ENCODE measurements at places on chromosomes 2 and 18. TPM values are rescaled to one million over a fixed set of nuclear protein-coding genes. Genes with fewer than 3 reads are reported as not detected.
A peak's percentile ranks its signal among the peaks of the same experiment; 100 is the strongest.

Gene KCNG2
- total RNA-seq: not detected

GRCh38 chr18:77199707-77200106, 49.9 kb upstream of the GALR1 start:
- DNase-seq: no peak

Gene RNF181
- 85.3 TPM for total RNA-seq

GRCh38 chr2:181675254-181675653, 5.1 kb downstream of the NEUROD1 start:
- DNase-seq: no peak

Gene ANKRD29
- total RNA-seq: 6.4 TPM

Gene MOGAT1
- total RNA-seq: 0.46 TPM

Gene NCKAP5
- total RNA-seq: 6.0 TPM

Gene PIEZO2
- not detected for total RNA-seq

DNA sequence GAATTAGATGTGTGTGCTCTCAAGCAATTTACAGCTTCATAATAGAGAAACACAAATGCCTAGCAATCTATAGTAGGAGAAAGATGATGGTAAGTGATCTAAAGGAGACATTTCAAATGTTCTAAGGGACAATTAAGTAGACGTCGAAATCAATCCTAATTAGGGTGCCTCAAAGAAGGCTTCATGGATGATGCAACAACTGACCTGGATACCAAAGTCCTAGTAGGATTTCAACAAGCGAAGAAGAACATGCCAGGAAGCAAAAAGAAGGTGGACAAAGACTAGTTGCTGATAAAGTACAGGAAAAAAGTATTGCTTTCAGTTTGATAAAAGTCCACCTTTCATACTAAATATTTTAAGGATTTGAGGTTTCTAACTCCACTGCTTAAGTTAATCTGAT, 12.5 kb downstream of the FIGN start:
- DNase-seq: no peak

Gene RTTN
- 11.5 TPM for total RNA-seq

DNA sequence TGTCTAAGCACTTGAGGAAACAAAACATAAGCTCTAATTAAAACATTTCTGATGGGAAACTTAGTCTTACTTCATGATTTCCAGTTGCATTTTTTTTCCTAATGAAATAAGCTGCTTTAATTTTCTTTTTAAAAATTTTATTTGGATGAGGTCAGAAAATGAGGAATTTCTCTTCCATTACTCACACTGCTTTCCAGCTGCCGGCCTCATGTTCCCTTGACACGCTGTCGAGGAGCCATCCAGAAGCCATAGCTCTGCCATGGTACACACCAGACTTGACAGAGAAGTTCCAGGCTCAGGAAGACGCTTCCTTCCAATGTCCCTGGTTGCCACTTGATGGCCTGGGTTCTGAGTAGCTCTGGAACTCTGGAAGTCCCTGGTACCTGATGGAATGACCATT, 12.1 kb upstream of the MAPRE2 start:
- DNase-seq: no peak

DNA sequence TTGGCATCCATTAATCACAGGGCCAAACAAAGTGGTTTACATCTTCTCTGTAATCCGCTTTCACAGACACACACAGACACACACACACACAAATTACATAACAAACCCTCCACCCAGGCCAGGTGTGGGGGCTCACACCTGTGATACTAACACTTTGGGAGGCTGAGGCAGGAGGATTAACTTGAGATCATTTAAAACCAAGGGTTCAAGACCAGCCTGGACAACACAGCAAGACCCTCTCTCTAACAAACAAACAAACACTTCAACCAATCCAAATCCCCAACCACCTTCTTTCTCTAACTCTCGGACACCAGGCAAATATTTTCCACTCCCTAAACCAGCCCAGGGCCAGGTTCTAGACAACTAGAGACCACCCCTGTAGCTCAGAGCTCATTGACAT, 79.5 kb upstream of the XPO1 start:
- DNase-seq: no peak

DNA sequence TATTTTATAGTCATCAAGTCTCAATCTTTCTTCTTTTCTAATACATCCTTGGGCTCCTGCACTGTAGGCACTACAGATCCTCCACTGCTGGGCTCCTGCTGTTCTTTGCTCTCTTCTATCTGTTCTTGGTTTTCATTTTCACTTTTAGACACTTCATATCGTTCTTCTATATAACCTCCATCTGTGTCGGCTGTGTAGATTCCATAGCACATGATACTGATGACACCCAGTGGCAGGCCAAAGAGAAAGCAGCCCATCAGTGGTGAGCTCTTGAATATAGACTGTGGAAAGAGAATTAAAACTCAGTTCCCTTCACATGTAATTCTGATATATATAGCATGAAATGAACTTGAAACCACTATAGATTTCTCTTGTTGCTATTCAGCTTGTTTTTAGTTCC, 38.0 kb downstream of the TMX3 start:
- no peak for DNase-seq

GRCh38 chr2:19881221-19881907, 20.4 kb downstream of the TTC32 start:
- DNase-seq: no peak

Gene DYTN
- total RNA-seq: not detected

- no peak for DNase-seq
Measured at GRCh38 chr18:40739029-40739428, 1216.0 kb upstream of the PIK3C3 start.

Gene GRP
- total RNA-seq: not detected

DNA sequence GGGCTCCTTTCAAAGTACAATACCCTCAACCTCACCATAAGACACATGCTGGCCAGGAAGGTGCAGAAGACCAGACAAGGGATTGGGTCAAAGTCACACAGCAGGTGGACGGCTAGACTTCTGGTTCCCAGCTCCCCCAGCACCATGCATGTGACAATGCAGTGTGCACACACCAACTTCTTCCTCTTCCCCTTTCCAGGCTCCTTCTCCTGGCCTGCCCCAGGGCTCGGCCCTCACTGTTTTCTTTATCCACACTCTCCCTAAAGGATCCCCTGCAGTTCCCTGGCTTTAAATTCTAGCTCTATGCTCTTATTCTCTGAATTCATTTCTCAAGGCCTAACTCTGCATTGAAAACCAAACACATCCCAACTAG, 82.3 kb downstream of the LOXHD1 start:
- DNase-seq: no peak

DNA sequence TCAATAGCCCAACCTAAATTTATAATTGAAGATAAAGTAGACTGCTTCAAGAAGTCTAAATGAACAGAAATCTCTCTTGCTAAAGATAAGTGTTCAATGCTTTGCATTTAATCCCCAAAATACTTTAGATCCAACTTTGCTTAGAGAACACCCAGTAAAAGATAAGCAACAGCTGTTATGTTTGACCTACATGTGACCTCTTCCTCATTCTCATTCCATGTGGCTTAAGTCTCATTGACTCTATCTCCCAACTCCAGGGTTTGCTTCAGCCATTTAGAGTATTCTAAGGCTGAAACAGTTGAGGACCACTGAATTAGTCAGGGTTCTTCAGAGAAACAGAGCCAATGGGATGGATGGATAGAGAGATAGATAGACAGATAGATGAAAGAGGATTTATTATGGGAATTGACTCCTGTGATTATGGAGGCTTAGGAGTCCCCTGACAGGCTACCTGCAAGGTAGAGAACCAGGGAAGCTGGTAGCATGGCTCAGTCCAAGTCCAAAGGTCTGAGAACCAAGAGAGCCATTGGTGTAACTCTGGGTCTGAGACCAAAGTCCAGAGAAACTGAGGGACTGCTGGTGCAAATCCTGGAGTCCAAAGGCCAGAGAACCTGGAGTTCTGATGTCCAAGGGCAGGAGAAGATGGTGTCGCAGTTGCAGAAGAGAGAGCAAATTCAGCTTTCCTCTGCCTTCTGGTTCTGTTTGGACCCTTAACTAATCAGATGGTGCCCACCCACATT, 32.1 kb downstream of the CRYGD start:
- DNase-seq: no peak

GRCh38 chr18:7940971-7941370, 373.9 kb downstream of the PTPRM start:
- DNase-seq: no peak

DNA sequence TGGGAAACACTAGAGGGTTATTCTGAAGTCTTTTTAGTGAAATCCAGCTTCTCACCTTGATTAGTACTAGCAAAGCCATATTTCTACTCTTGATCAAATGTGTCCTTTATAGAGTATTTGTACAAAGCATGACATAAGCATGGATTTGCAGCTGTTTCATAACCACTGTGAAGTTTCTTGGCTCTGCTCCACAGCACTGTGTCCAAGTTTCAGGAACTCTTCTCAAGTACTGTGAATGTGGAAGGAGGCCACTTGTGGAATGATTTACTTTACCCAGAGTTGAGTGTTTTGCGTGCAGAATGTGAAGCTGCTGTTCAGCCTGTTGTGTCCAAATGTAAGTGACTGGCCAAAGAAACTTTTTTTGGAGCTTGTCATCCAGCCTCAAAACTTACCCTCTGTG, 16.2 kb upstream of the MAPRE2 start:
- peak; percentile 89 for DNase-seq

Gene LYPD6
- 0.24 TPM for total RNA-seq

Gene IL36RN
- not detected for total RNA-seq

- DNase-seq: no peak
Measured at GRCh38 chr2:221752781-221753180, 180.7 kb upstream of the EPHA4 start.

DNA sequence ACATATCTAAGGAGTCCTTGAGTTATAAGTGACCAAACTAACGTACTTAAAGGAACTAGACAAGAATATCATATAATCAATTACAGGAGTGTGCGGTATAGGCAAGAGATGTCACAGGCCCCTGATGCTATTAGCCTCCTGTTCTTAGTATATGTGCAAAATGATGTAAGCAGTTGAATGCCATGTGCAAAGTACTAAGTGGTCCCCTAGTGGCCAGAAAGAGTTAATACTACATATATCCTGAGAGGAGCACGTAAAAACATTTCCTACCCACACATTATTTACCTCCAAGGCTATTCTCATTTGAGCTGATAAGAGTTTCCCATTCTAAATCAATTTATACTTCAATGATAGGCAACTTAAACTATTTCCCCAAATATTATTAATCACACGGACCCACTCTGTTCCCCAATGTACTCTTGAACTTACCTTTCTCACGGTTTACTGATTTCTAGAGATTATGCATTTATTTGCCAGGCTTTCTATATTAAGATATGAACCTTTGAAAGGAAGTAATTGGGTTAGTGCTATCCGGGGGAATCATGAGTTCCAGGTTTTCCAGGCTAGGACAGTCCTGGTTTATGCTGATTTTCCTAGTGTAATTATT, 158.0 kb upstream of the KLHL14 start:
- no peak for DNase-seq

GRCh38 chr2:216724190-216724589, 28.8 kb upstream of the IGFBP5 start:
- DNase-seq: no peak

DNA sequence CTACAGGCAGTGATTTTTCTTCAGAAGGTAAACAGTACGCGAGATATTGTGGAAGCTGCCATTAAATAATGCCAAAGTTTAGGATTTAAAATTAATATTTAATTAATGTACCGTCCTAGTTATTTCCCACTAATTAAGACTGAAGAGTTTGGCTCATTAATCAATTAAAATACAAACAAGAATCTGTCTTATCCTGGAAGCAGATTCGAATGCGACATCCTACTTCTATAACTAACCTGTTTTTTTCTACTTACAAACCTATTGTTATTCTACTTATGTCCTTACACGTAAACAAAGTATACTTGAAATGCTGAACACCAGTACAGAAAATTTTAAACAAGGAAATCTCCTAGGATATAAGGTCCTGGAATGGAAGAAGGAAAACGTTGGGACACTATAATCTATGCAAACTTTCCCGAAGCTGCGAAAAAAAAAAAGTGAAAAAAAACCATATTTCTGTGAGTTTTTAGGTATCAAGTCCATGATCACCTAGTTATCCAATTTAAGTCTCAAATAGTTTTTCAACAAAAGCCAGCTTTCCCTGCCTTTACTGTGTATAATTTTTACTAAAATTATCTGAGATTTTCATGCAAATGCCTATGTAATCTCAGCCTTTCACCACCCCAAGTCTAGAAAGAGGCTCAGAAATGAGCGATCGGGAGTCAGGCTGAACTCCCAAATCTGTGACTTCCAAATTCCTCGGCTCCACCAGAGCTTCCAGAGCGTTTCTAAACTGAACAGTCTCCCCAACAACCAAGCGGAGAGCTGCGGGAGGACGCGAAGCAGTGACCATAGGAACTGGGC, 1.2 kb upstream of the C2orf15 start:
- no peak for DNase-seq

DNA sequence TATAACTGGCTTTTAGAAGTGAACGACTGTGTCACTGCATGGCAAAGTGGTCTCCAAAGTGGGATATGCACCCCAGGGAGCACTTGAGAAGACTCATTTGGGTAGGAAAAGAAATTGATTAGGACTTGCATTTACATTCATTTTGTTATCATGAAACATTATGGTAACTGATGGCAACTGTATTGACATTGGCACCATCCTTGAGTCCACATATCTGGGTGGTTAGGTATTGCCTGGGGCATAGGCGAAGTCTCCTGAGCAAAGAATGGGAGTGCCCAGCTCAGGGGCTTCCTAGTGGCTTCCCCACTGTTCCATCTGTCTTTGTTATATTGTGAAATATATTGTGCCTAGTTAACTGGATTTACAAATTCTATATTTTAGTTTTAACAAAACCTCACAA, 29.2 kb downstream of the SPATS2L start:
- DNase-seq: no peak

- no peak for DNase-seq
Measured at GRCh38 chr2:132896073-132896472, 226.1 kb upstream of the LYPD1 start.

DNA sequence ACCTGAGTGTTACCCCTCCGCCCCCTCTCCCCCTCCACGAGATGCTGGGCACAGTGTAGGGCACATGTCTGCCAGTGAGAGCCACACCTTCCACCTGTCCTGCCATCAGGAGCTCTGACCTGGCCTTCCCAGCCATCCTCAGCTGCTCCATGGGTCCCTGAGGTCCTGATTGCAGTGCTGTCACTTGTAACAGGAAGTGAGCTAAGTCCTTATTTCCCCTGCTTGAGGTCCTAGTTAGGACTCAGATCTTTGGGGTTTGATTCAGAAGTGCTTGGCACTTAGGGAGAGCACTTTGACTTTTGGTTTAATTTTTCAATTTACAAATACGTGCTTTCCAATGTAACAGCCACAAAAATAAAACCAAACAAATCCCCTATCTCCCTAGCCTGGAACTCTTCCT, 125.5 kb downstream of the WDSUB1 start:
- no peak for DNase-seq

Gene EPG5
- total RNA-seq: 21.1 TPM

All from heart right ventricle (tissue), 16 donors.